Activated CD4-positive, alpha-beta T cell treated with anti-CD3 and anti-CD28 coated beads, Interleukin-2, amount 50 U/mL, for 1 hour (primary cell): ENCODE measurements at places on chromosomes 7 and 10.

DNA sequence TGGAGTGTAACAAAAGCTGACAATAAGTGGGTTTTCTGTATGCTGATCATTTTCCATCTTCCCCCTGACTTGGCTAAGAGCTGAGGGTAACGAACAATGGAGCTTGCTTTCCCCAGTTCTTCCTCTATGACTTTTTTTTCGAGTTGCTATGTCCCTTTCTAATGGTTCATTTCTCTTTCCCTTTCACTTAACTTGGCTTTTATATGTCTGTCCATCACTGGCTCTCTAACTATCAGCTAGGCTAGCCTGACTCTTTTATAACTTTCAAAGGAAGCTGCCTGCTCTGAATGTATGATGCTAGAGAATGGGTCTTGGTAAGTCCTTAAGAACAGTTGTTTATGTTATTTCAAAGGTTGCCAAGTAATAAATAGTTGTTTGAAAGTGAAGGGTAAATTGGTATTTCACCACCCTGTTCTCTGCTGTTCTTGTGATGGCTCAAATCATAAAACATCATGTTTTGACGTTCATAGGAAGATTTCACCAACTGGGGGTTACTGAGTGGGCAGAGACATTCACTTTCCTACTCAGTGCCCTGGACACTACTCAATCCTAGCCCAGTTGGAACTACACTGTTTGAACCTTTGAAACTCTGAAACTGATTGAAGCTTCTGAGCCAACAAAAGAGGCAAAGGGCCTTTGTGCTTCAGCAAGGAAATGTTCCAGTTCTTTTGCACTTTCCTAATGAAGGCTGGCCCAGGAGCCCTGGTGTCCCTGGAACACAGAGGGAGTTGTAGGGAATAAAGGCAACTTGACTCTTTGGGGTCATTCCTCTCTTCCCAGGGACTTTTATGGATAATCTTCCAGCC lies 85.4 kb upstream of the PHYHIPL start:
- DNase-seq: no peak

- no peak for DNase-seq
These were observed 237.5 kb upstream of the KLF6 start for GRCh38 chr10:4022473-4022872.

DNA sequence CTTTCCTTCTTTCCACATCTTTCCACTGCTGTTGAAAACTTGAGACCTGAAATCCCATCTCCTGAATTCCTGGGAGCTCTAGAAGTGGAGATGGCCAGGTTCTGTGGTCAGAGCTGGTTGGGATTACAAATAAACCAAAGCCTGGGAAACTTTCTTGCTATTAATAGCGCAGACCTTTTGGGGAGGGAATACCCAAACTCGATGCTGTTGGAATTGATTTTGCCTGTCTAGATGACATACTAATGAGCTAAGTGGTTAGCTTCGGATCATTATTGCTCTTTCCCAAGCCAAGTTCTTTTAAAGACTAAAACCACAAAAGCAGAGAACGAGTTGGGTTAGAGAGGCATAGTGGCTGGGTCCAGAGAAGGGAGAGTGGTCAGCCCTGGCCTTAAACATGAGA lies 76.6 kb downstream of the TCF7L2 start:
- DNase-seq: no peak

DNA sequence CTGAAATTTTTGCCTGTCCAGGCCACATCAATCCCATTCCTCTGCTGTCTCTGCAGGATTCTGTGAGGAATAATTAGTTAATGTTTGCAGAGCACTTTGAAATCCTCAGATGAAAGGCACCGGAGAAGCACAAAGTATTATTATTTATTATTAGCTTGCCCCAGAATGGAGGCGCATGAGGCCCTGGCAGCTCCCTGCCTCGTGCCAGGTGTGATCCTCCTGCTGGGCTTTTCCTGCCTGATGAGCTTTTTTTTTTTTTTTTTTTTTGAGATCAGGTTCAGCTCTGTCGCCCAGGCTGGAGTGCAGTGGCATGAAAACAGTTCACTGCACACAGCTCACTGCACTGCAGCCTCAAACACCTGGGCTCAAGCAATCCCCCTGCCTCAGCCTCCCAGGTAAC lies 65.2 kb downstream of the TCF7L2 start:
- no peak for DNase-seq

GRCh38 chr10:102752934-102753664 lies 9.4 kb downstream of the WBP1L start:
- no peak for DNase-seq

GRCh38 chr10:71353639-71354038 lies 34.6 kb downstream of the SLC29A3 start:
- DNase-seq: no peak
